DMS 273 treated with DMSO at 0.1 percent for 48 hours (cell line): ENCODE measurements at places on chromosomes 2 and 18.

DNA sequence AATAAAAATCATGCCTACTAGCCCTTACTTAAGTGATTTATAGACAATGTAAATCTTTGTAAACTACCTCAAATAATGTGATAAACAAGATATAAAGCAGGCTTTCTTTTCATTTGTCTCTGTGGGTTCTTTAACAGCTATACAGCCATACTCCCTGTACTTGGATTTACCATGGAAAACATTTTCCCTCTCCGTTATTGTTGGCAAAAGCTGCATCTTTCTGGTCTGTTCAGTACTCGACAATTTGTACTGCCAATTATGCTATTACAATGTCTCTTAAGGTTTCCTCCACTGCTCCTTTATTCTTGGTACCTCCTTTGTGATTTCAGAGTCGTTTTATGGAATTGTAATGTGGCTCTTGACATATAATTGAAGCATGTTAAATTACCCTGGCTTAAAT is 426.3 kb upstream of the PKDCC start:
- no peak for DNase-seq

- DNase-seq: no peak
Observed at GRCh38 chr2:220036431-220036830, 409.0 kb downstream of the SLC4A3 start.

DNA sequence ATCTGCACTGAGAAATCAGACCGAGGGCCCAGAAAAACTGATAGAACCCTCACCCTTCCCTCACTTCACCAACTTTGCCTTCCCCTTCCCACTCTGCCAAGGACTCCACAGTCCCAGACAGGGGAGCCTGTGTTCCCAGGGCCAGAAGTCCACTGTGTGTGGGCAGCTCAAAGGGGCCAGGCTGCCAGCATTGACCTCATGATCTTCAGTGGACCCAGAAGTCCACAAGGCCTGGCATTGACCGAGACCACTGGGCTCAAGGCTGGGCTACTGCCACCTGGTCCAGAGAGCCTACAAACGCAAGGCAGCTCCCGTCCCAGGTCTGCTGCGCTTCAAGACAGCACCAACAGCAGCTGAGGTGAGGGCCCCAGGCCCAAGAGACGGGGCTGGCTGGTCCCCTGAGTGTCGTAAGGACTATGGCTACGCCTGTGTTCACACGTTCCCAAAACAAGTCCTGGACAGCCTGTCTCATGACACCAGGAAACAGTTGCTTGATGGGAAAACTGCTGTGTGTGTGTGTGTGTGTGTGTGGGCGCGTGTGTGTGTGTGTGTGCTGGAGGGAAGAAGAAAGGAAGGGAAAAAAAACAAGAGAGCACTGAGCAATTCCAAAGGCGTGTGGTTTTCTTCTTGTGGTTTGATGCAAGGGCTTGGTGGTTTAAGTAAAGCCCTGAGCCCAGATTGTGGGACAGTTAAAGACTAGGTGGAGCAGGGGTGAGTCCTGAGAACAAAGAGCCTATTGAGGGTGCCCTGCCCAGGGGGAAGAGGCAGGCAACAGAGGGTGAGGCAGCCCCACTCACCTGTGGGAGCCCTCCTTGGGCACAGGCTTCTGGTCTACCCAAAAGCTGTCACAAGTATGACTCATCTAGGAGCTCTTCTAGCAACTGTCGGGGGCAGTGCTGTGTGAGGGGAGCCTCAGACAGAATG is 46.6 kb upstream of the ZBTB7C start:
- DNase-seq: no peak

DNA sequence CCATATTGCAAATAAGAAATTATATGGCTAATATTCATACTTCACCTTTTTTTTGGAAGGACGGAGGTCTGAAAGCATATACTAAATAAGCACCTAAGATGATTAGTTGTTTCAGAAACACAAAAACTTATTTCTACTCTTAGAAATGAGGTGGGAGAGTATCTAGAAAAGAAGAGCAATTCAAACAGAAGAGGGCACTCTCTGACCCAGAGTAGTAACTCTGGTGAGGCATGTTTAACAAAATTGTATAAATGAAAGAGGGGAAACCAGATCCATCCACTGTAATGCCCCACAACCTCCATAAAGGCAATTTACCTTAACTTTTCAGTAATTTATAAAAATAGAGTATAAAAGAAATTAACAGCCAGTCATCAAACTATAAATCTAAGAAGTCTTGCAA is 669.6 kb upstream of the VRK2 start:
- DNase-seq: no peak

DNA sequence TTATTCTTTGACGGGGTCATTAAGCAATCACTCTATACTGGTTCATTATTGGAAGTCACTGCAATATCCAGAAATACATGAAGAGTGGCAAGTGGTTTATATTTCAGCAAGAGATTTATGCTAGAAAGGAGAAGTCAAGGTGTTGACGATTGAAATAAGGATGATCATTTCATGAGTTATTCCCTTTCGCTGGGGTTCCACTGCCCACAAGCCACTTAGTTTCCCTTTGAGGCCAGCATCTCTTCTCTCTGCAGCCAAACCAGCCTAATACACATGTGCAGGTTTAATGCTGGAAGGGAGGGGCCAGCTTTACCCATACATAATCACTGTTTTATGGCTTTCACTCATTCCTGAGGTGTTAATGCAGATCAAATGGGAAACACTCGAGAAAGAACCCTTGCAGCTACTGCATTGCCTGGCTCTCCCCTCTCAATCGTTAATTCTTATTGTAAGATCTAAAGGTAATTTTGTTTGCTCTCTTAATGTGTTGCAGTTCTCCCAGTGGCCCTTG is 108.4 kb downstream of the MEIS1 start:
- DNase-seq: no peak

DNA sequence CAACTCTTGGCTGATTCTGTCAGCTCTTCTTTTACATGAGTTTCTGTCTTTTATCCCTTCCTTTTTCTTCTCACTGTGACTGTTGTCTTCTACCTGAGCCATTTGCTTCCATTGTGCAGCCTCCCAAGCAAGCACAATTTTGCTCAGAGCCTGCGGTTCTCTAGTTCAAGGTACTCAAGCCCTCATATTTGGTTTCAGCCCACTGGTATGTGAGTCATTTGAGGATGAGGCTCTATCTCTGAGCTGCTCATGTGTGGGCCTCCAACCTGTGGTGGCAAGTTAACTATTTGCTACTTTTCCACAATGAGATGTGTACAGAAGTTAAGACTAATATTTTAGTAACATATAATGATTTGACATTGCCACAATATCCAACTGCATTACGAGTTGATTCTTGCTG is 183.0 kb downstream of the PHLPP1 start:
- DNase-seq: no peak

GRCh38 chr2:218536804-218537494 is 31.2 kb downstream of the USP37 start:
- no peak for DNase-seq

DNA sequence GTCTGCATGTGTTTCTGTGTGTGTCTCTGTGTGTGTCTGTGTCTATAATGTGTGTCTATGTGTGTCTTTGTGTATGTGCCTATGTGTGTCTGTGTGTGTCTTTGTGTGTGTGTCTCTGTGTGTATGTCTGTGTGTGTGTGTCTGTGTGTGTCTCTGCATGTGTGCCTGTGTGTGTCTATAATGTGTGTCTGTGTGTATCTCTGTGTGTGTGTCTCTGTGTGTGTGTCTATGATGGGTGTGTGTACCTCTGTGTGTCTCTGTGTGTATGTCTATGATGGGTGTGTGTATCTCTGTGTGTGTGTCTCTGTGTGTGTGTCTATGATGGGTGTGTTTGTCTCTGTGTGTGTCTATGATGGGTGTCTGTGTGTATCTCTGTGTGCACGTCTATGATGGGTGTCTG is 126.2 kb upstream of the GPC1 start:
- DNase-seq: no peak

DNA sequence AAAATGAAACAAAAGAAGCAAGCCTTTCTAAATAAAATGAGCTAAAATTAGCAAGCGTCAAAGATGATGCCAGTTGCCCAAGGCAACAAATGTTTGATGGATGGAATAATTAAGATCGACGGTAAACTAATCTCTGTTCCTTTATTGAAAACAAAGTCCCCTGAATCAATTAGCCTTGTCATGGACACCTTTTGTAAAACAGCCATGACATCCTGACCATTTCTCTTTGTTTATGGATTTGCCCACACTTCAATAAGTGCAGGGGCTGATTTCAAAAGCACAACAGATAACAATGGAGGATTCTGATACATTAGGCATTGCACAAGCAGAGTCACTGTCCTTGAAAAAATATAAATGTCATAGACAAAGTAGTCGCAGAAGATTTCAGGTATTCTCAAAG is 160.1 kb upstream of the HNRNPA3 start:
- DNase-seq: no peak

DNA sequence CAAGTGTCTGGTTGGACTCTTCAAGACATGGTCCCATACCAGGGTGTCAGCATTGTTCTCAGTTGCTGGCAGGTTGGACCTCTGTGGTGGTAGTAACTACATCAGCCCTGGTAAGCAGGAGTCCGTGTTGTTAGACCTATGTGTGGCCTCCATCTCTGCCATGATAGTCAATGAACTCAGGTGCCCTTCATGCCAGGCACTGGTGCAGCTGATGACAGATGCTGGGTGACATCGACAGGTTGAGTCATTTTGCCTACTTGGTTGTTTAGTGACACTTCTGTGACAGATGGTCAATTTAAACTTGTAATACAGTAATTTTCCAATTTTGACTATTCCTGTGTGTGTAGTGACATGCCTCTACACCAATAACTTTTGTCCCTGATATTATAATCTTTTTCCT is 189.7 kb downstream of the SP3 start:
- no peak for DNase-seq

DNA sequence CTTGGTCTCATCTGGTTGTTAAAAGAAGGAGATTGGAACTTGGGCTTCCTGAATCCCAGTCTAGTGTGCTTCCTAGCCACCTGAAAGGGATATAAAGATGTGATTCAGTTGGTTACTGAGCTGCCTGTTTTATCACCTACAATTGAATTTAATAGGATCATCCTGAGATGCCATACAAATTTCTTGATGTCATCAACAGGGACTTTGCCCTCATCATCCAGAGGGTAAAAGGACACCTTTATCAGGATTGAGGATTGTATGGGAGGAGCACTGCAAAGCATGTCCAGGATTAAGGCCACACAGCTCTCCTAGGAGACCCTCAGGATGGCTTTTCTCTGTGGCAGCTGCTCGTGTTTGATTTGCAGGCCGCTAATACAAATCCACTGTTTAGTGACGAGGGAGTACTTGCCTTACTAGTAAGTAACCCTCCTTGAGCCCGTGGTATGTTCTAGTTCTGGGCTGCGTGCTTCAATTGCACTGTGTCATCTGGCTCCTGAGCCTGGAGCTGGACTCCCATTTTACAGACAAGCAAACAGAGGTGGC is 28.6 kb downstream of the SH3RF3 start:
- no peak for DNase-seq

- no peak for DNase-seq
Observed at GRCh38 chr2:180609626-180610340, 370.6 kb upstream of the UBE2E3 start.

- no peak for DNase-seq
Observed at GRCh38 chr2:12987246-12987645, 270.5 kb downstream of the TRIB2 start.
